ENCODE measurements at places on chromosomes 5 and 9.

- no peak for DNase-seq
Measured at GRCh38 chr5:42520203-42520602, 97.0 kb downstream of the GHR start.

DNA sequence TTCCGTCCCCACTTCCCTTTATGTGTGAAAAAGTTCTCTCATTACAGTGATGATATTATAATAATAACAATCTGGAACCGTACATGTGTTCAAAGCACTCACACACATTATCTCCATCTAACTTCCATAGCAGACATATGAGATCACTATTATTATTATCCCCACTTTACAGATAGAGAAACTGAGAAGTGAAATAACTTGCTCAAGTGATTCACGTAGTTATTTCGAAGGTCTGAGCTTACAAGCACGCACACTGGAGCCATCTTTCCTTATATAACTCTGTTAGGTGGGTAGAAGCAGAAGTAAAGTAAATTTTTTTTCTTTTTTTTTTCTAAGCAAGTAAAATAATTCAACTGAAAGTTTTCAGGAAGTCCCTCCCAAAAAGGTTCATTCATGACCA is 62.9 kb upstream of the PTGER4 start:
- DNase-seq: no peak

DNA sequence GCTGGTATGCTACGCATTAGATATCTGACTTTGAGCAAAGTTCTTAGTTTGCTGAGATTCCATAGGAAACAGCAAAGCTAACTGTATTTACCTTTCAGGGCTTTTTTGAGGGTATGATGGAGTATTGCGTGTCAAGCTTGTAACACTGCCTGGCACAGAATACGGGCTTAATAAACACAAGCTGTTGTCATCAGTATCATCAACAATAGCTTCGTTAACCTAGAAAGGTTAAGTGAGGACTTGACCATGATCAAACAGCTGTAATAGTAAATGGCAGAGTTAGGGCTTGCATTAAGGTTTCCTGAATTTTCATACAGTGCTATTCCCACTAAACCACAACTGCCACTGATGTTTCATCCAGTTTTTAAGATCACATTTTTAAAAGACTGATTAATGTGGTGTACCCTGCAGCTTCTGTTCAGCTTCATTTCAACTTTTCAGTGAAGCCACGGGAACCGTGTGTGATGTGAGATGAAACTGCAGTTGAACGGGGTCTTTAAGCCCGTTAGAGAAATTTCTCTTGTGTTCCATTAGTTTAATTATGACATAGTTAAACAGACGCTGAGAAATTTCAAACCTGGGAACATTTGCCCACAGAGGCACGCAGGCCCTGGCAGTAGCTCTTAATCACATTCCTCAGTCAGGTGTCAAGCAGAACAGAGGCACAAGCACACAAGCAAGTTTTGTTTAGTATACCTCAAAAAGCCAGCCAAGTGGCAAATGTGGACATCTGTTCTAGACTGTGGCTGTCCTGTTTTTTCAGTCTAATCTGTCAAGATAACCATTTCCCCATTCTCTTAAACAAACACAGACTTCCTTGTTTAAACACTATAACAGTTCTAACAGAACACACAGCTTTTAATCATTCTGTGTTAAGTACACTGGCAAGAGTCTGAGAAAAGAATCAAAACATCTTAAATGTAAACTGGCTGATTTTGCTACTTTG is 147.1 kb downstream of the ZNF608 start:
- DNase-seq: no peak

- no peak for DNase-seq
Measured at GRCh38 chr9:71929223-71929622, 17.8 kb downstream of the C9orf85 start.

DNA sequence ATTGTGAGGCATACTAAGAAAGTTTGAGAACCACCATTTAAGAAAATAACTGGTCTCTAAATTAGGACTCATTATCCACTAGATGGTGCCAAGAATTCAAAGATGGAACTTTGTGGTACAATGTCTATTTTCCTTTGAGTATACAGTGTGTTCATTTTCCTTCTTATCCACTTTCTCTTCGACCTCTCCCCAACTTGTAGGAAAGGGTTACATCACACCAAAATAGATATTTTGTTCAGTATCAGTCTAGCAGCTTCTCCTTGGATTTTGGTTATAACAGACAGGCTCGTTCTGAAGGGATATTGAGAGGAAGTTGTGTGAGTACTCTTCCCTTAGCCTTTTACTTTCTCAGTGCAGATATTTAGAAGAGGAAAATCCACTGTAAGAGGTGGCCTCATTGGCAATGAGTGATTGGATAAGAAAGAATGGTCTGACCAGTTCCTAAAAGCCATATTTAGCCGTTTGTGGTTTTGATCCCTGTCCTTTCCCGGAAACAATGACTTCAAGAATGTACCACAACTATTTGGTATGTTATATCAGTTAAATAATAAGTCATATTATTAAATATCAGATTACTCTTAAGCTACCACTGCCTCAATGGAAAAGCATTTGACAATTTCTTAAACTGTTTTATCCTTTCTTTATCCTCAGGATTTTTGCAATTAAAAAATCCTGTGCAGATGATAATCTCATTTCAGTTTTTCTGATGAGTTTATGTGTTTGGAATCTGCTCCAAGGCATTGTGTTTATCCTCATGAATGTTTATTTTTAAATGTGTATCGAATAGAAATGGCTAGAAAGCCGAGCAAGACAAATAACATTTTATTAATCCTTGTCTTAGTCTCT is 69.0 kb upstream of the GRAMD2B start:
- DNase-seq: no peak

DNA sequence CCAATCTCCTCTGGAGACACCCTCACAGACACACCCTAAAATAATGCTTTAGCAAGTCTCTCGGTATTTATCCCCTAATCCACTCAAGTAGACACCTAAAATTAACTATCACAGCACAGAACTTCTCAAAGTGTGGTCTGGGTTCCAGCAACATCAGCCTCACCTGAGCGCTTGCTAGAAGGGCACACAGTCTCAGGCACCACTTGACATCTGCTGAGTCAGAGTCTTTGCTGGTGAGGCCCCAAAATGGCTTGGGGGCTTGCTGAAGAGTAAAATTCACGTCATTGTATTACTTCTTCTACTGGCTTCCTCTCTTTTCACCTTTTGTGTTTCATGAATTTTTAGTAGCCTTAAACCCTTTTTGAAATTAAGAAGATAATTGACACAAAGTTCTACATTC is 9.0 kb downstream of the FOXB2 start:
- DNase-seq: no peak

- DNase-seq: no peak
Measured at GRCh38 chr5:76397200-76397599, 5.9 kb upstream of the IQGAP2 start.

DNA sequence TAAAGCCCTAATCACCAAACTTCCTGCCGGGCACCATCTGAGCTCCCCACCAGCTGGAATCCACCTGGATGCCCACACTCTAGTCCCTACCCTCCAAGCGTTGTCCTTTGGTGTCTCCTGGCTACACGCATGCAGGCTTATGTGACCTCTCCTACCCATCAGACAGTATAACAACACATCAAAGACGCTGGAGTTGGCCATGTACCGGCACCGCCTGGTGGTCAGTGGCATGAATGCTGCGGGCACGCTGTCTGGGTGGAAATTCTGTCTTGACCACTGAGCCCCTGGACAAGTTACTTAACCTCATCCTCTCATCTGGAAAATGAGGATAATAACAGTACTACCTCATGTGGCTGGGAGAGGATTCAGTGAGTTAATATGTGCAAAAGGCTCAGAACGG is 23.4 kb upstream of the CORO2A start:
- DNase-seq: no peak

Data from ovary (tissue), 10 donors.